ENCODE measurements at places on chromosomes 1 and 21. TPM values are rescaled to one million over a fixed set of nuclear protein-coding genes. Genes with fewer than 3 reads are reported as not detected.

The ZYG11A gene
- total RNA-seq, result 0.14 TPM

The SLAMF7 gene
- total RNA-seq, result not detected

The TLR5 gene
- total RNA-seq, result 3.8 TPM

The CD48 gene
- total RNA-seq, result 0.57 TPM

The CSTB gene
- 22.4 TPM for total RNA-seq

The SIK1 gene
- 36.1 TPM for total RNA-seq

The SGIP1 gene
- total RNA-seq, result 9.8 TPM

The C21orf58 gene
- total RNA-seq, result 20.0 TPM

The C1orf35 gene
- total RNA-seq, result 19.3 TPM

The GRIK3 gene
- not detected for total RNA-seq

- no peak for DNase-seq
- H3K27ac ChIP-seq, result no peak overlapping the region
- H3K36me3 ChIP-seq, result no peaks in the 10 kb centered on the region
Observed at GRCh38 chr1:72969461-72969860, 687.1 kb upstream of the NEGR1 start.

GRCh38 chr1:206512058-206512850 is 4.9 kb downstream of the RASSF5 start:
- peak overlapping the region; percentile 41 for H3K4me3 ChIP-seq
- no peaks in the 10 kb centered on the region for H3K36me3 ChIP-seq
- H3K4me1 ChIP-seq, result peaks cover 51% of the 10 kb centered on the region
- H3K27ac ChIP-seq, result peak overlapping the region; percentile 10
- peaks cover 61% of the 10 kb centered on the region for H3K27me3 ChIP-seq

GRCh38 chr1:8329439-8329838 is 11.5 kb downstream of the SLC45A1 start:
- DNase-seq, result no peak
- H3K27me3 ChIP-seq, result no peaks in the 10 kb centered on the region
- peaks cover 7% of the 10 kb centered on the region for H3K36me3 ChIP-seq
- no peaks in the 10 kb centered on the region for H3K4me1 ChIP-seq

GRCh38 chr1:181562395-181562794 is 79.1 kb downstream of the CACNA1E start:
- peaks cover 15% of the 10 kb centered on the region for H3K27me3 ChIP-seq
- no peak overlapping the region for H3K4me3 ChIP-seq
- H3K36me3 ChIP-seq, result no peaks in the 10 kb centered on the region
- H3K4me1 ChIP-seq, result no peaks in the 10 kb centered on the region
- DNase-seq, result no peak

- no peaks in the 10 kb centered on the region for H3K36me3 ChIP-seq
- peaks cover 26% of the 10 kb centered on the region for H3K4me1 ChIP-seq
- DNase-seq, result no peak
Observed at GRCh38 chr21:35699361-35699760, 361.0 kb downstream of the SETD4 start.

DNA sequence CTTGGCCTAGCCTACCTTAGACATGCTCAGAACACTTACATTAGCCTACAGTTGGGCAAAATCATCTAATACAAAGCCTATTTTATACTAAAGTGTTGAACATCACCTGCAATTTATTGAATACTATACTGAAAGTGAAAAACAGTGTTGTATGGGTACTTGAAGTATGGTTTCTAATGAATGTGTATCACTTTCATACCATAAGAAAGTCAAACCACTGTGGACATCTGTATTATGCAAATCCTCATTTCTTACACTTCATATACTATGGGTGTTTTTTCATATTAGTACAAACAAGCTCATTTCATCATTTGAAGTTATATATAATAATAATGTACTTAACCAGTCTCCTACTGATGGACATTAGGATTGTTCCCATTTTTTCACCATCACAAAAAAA is 41.2 kb downstream of the TDRD5 start:
- no peak for DNase-seq
- H3K4me1 ChIP-seq, result no peaks in the 10 kb centered on the region
- no peak overlapping the region for H3K4me3 ChIP-seq
- no peaks in the 10 kb centered on the region for H3K36me3 ChIP-seq
- H3K27ac ChIP-seq, result no peak overlapping the region

GRCh38 chr1:53582211-53583020 is 123.2 kb downstream of the DMRTB1 start:
- no peaks in the 10 kb centered on the region for H3K36me3 ChIP-seq
- H3K4me3 ChIP-seq, result no peak overlapping the region
- peaks cover 9% of the 10 kb centered on the region for H3K27me3 ChIP-seq
- peak overlapping the region; percentile 48 for H3K27ac ChIP-seq

GRCh38 chr1:17525996-17526686 is 13.4 kb upstream of the ARHGEF10L start:
- no peaks in the 10 kb centered on the region for H3K27me3 ChIP-seq
- peaks cover 29% of the 10 kb centered on the region for H3K4me1 ChIP-seq
- DNase-seq, result no peak
- no peak overlapping the region for H3K27ac ChIP-seq
- no peaks in the 10 kb centered on the region for H3K36me3 ChIP-seq

GRCh38 chr1:80926531-80926930 is 874.2 kb upstream of the ADGRL2 start:
- peaks cover 7% of the 10 kb centered on the region for H3K36me3 ChIP-seq
- no peak overlapping the region for H3K4me3 ChIP-seq
- H3K27ac ChIP-seq, result no peak overlapping the region

GRCh38 chr1:240706150-240706935 is 94.4 kb upstream of the GREM2 start:
- H3K27ac ChIP-seq, result no peak overlapping the region
- H3K36me3 ChIP-seq, result no peaks in the 10 kb centered on the region
- peaks cover 34% of the 10 kb centered on the region for H3K27me3 ChIP-seq
- H3K4me1 ChIP-seq, result peaks cover 6% of the 10 kb centered on the region

DNA sequence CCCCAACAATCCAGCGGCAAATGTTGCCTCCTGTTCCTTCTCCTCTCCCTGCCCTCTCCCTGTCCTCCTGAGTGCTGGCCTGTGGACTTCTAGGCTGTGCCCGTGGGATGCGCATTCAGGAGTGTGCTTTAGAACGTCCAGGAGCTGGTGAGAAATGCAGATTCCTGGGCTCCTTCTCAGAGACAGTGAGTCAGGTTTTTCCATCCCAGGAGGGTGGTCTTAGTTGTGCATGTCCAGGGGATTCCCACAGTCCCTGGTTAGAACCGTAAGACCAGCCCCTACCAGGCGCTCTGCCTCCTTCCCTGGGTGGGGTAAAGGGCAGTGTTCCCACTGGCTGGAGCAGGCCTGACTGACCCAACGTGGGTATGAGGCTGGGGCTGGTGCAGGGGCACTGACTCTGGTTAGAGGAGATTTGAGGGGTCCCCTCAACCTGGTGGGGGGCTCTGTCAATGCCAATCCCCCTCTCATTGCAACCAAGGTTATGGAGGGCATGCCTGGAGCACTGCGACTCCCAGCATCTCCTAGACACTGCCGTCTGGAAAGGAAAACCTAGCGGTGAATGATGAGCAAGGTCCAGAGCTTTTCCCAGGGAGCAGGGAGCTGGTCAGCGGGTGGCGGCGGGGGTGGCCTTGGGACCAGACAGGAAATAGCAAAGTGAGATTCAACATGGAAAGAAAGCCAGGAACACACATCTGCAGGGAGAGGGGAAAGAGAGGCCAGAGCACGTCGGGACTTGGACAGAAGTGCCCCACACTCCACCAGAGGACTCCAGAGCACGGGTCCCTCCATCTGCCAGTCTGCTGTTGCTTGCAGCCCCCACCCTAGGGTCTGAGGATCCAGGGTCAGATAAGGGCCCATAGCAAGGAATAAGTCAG is 38.5 kb downstream of the HSPG2 start:
- no peaks in the 10 kb centered on the region for H3K27me3 ChIP-seq
- no peak overlapping the region for H3K4me3 ChIP-seq
- peak overlapping the region; percentile 83 for H3K27ac ChIP-seq
- peaks cover 46% of the 10 kb centered on the region for H3K4me1 ChIP-seq
- DNase-seq, result no peak
- H3K36me3 ChIP-seq, result peaks cover 2% of the 10 kb centered on the region

DNA sequence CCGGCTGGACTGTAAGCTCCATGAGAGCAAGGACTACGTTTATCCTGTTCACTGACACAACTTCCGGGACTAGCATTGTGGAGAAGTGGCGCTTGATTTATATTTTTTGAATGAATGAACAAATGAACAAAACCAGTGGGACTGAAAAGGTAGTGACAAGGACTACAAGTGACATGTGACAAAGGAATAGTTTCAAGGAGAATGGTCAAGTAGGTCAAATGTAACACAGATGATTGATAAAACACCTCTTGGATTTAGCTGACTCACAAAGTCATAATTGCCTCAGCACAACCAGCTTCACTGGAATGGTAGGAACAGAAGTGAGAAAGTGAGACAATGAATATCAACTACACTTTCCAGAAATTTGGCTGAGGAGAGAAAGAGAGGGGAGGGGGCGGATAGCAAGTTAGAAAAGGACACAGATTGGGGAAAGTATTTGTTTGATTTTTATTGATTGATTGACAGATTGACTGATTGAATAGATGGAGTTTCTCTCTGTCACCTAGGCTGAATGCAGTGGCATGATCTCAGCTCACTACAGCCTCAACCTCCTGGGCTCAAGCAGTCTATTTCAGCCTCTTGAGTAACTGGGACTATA is 14.2 kb downstream of the MTF1 start:
- H3K4me3 ChIP-seq, result no peak overlapping the region
- H3K27ac ChIP-seq, result no peak overlapping the region
- H3K36me3 ChIP-seq, result peaks cover 4% of the 10 kb centered on the region
- no peak for DNase-seq

- no peaks in the 10 kb centered on the region for H3K36me3 ChIP-seq
- H3K27me3 ChIP-seq, result peaks cover 61% of the 10 kb centered on the region
- no peak overlapping the region for H3K27ac ChIP-seq
- H3K4me3 ChIP-seq, result no peak overlapping the region
Observed at GRCh38 chr1:204799630-204800029, 71.0 kb upstream of the NFASC start.

DNA sequence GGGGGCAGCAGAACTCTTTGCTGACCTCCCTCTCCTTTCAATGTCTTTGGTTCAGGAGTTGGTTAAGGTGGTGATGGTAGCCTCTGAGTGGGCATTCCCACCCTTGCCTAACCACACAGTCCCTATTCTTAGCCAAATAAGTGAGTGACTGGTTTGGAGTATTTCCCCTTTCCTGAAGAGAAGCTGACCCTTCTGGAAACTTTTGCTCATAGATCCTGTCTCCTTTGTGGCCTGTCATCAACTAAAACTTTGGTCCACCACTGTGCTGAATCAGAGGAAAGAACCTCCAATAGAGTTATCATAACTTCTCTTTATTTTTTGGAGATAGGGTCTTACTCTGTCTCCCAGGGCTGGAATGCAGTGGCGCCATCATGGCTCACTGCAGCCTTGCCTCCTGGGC is 31.1 kb downstream of the C1orf21 start:
- H3K36me3 ChIP-seq, result peaks cover 9% of the 10 kb centered on the region
- no peak for DNase-seq
- H3K27me3 ChIP-seq, result no peaks in the 10 kb centered on the region
- H3K4me1 ChIP-seq, result peaks cover 65% of the 10 kb centered on the region

DNA sequence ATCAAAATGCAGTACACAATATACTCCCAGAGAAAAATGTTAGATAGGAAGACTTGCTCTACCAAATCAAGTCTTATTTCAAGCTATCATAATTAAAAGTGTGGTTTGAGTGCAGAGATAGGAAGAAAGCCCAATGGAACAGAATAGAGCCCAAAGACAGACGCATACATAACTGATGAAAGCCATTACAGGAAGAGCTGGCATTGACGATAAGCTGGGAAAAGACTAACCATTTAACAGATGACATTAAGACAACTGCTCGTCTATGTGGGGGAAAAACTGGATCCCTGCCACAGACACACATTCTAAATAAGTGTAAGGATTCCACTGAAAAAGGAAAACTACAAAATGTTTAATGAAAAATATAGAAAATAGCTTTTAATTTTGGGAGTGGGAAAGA is 85.5 kb downstream of the NGF start:
- no peaks in the 10 kb centered on the region for H3K27me3 ChIP-seq
- no peak overlapping the region for H3K4me3 ChIP-seq
- peaks cover 5% of the 10 kb centered on the region for H3K36me3 ChIP-seq
- peaks cover 10% of the 10 kb centered on the region for H3K4me1 ChIP-seq
- no peak for DNase-seq

DNA sequence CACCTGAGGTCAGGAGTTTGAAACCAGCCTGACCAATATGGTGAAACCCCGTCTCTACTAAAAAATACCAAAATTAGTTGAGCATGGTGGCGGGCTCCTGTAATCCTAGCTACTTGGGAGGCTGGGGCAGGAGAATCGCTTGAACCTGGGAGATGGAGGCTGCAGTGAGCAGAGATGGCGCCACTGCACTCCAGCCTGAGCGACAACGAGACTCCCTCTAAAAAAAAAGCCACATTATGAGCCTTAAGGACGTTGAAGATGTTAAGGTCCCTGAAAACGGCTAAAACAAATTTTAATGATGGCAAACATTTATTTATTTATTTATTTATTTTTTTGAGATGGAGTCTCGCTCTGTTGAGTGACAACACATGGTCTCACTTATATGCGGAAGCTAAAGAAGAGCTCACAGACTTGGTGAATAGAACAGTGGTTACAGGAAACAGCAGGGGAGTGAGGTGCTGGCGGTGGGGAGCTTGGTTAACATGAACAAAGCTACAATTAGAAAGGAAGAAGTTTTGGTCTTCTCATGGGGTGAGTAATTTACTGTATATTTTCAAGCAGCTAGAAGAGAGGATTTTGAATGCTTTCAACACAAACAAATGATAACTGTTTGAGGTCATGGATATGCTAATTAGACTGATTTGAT is 47.1 kb downstream of the TCP10L start:
- H3K27ac ChIP-seq, result no peak overlapping the region
- no peak overlapping the region for H3K4me3 ChIP-seq
- no peak for DNase-seq
- no peaks in the 10 kb centered on the region for H3K4me1 ChIP-seq
- no peaks in the 10 kb centered on the region for H3K36me3 ChIP-seq

- no peak overlapping the region for H3K4me3 ChIP-seq
- no peaks in the 10 kb centered on the region for H3K36me3 ChIP-seq
- H3K4me1 ChIP-seq, result peaks cover 6% of the 10 kb centered on the region
- no peak for DNase-seq
- H3K27ac ChIP-seq, result no peak overlapping the region
Observed at GRCh38 chr1:34794001-34794789, 1.4 kb downstream of the GJA4 start.

DNA sequence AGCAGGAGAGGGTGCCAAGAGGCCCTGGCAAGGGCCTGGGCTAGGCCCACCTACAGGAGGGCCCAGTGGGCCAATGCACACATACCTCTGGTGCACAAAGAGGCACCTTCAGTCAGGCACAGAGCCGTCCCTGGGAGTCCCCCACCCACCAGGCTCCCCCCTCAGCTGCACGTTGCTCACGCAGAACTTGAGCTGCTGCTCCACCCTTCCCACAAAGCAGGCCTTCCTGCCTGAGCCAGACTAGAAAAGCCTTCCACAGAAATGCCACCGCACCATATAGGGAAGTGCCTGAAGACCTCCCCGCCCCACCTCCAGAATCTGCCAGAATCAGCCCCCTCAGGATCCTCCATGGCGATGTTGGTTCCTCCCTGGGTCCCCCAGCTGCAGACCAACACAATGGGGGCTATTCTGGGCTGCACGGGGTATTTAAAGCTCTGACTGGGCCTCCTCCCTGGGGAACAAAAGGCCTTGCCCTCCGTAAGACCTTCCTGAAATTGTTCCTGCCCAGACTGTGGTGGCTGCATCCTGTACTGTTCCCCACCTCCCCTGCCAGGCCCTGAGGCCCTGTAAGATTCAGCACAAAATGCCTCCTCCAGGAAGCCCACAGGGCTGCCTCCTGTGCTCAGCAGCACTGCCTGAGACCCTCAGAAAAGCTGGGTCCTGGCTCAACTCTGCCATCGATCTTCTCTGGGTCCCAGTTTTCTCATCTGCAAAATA is 27.2 kb downstream of the HSPG2 start:
- no peak for DNase-seq
- H3K4me3 ChIP-seq, result no peak overlapping the region
- H3K36me3 ChIP-seq, result no peaks in the 10 kb centered on the region
- H3K27me3 ChIP-seq, result no peaks in the 10 kb centered on the region
